Activated CD8-positive, alpha-beta memory T cell treated with anti-CD3 and anti-CD28 coated beads, Interleukin-2, amount 10 ng/mL, durations not matched to agents 7 days and 5 days (primary cell): ENCODE measurements at places on chromosomes 2 and 18.
A peak's percentile ranks its signal among the peaks of the same experiment; 100 is the strongest.

GRCh38 chr2:143056550-143056949, 72.7 kb upstream of the ARHGAP15 start:
- no peak for DNase-seq

DNA sequence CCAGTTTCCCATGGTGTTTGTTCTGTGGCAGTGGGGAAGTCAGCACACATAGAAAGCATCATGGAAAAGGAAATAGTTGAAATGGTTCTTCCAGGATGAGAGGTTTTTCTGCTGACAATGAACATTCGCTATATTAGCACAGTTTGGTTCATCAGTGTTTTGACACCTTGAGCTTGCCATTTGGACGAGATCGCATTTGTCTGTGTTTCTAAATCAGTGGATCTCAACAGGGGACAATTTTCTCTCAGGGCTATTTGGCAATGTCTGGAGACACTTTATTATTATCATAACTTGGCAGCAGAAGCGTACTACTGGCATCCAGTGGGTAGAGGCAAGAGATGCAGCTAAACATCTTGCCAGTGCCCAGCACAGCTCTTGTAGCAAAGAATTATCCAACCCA, 74.6 kb downstream of the CD8B2 start:
- DNase-seq: no peak

DNA sequence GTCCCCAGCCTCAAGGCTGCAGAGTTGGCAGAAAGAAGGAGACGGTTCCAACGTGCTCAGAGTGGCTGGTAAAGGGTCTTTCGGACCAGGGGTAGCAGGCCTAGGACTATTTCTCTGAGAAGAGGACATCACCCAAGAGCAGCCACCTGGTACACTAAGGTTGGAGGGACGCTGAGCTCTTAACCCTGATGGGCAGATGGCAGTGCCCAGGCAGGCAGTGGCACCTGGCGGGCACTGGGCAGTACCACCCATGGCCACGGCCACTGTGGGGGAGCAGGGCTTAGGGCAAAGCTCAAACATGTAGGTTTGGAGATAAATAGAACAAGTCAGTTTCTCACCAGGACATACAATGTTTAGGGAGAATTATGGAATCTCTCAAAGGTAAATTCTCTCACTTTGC, 53.5 kb downstream of the MBP start:
- no peak for DNase-seq

DNA sequence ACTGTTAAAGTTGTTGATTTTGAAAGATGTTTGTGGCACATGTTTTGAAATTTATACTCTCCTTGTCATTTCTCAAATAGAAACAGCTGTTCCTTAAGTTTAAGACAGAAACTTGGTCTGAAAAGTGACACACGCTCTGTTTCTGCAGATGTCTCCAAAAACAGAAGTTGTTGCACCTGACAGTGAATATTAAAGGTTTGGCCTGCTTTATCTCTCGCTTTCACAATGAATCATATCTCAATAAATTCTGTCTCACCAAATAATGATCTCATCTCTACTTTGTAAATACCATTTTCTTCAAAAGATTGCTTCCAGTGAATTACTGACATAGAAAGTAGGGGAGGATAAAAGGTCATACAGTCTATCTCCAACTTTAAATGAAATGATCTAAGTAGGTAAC, 294.9 kb upstream of the SYT4 start:
- DNase-seq: no peak

DNA sequence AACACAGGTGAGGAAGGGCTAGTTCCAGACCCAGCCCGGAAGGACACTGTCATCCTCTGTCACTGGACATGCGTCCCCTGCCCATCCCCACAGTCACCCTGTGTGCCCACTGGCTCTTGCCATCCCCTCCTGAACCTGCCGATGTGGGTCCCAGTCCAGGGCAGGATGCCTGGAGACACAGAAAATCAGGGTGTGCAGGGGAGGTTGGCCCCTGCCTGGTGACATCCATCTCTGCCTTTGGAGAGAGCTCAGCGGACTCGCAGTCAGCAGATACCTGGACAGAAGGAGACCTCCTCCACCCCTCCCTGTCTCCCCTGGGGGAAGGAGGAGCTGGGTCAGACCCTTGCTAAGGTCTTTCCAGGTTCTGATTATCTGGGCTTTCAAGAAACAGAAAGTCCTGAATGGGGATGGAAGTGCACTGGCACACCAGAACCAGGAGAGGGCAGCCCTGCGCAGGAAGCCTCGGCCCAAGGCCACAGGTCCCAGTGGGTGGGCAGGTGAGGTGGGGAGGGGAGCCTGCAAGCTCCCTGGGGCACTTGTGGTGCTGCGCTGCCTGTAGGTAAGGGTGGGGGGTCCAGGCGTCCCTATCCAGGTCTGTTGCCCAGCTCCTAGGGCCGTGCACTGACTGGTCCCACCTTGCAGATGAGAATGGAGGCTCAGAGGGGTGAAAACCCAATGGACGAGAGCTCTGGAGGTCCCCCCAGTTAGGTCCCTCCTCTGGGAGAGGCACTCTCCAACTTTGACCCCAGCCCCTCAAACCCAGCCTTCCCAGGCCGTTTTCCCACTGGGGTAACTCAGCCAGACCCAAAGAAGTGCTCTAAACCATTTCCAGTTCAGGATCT, 9.7 kb upstream of the OTOS start:
- DNase-seq: peak; percentile 48

- no peak for DNase-seq
These were observed 5.6 kb downstream of the RPL31 start for GRCh38 chr2:101007415-101008345.

- no peak for DNase-seq
These were observed 25.4 kb downstream of the MAP4K4 start for GRCh38 chr2:101722864-101723263.

DNA sequence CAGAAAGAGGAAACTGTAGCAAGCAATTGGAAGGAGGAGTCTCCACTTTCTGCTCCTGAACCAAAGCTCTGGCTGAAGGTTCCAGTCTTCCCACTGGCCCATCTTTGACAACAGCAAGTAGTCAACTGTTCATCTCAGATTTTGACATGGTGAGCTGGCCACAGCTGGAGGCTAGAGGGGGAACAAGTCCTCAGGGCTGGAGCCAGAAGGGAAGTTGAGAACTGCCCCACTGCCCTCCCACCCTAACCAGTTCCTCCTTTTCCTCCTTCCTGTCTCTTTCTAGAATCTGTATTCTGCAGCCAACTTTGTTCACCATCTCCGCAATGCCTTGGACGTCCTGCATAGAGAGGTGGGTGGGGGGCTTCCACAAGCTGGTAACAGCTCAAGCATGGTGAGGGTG, 105.8 kb downstream of the PLB1 start:
- DNase-seq: no peak

GRCh38 chr2:113113807-113114206, 13.6 kb upstream of the IL1RN start:
- DNase-seq: peak; percentile 23

DNA sequence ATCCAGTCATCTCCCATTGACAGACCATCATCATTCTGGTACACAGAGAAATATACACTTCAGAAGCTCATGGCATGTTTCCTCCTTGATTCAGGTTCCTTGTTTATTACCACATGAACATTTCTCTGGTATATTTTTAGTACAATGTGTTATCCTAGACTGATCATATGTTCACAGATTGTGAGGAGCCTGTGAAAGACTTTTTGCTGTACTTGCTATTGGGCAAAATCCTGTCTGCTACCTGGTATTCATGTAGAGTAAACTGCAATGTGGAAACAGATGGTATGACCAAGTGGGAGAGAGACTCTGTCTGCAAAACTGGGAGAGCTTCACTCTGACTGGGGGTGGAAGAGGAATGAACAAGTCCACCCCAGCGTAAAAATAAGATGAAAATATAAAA, 657.2 kb downstream of the IRS1 start:
- DNase-seq: no peak

DNA sequence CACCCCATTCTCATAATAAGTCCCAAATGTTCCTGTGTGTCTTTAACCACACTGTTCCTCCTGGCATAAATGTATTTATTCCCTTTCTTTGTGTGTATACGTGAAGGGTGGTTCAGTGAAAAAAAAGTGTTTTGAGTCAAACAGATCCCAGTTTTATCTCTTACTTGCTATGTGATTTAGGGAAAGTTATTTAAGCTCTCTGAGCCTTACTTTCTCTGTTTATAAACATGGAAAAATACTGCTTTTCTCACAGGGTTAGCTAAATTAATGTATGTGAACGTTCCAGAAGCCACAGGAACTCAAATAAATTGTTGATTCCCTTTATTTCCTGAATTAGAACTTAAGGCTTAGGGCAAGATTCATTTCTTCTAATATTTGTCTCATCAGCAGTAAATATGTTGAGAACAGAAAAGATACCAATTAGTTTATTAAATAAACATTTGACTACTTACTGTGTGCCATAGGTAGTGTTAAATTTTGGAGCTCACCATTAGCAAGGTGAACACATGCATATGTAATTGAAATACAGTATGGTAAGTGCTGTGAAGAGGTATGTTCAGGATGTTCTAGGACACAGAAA, 33.2 kb downstream of the RALBP1 start:
- DNase-seq: no peak

GRCh38 chr18:55552526-55553189, 35.3 kb downstream of the TCF4 start:
- no peak for DNase-seq

- no peak for DNase-seq
These were observed 932.9 kb downstream of the TDRD15 start for GRCh38 chr2:22056621-22057132.

GRCh38 chr18:74249181-74249968, 42.4 kb downstream of the CYB5A start:
- no peak for DNase-seq
